Choroid plexus epithelial cell (primary cell): ENCODE measurements at places on chromosomes 12 and 14.

DNA sequence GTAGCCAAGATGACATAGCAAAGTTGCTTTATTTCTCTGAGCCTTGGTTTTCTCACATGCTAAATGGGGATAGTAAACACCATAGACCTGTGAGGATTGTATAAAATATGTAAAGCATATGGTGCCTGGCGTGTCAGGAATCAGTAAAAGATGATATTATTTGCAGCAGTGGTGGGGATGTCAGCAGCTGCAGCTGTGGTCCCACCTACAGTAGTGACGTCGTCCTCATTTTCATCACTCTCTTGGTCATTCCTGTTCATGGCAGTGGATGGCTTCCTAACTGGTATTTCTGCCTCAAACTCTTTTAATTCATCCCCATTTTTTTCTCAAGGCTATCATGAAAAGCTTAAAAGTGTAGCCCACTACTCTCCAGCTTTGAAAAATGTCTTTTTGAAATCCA lies 12.1 kb downstream of the BMAL2 start:
- DNase-seq, result no peak

DNA sequence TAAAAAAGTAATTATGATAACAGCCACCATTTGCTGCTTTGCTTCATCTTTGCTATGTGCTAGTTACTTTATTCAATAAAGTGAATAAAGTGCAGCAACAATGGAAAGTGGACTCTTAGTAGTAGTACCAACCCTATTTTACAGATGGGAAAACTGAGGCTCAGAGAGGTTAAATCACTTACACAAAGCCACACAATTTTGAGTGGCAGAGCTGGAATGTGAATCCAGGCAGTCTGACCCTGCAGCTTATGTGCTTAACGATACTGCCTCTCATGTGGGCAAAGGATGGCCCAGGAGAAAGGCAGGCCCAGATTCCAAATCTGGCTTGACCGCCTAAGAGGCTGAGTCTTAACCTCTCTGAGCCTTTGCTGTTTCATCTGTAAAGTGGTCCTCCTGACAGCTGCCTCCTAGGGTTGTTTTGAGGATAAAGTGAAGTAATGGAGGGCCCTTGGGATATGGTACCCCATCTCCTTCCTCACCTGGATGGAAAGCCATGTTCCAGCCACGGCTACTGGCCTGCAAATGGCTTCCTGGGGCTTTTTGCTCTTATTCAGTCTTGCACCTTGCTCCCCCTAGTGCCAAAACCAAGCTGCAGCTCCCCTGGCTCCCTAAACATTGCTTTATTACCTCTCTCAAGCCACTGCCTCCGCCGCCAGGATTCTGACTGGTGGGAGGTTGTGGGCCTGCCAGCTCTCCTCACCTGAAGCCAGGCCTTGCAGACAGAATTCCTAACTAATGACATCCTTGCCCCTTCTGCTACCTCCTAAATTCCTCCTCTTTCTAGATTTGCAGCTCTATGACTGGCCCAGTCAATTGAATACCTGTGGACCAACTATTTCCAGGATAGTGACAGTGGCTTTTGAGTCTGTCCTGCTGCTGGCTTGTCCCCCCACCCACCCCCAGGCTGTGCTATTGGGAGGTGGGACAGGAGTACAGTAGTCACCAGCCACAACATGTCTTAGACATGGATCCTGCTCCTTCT lies 283.3 kb upstream of the PWP1 start:
- peak; percentile 88 for DNase-seq

DNA sequence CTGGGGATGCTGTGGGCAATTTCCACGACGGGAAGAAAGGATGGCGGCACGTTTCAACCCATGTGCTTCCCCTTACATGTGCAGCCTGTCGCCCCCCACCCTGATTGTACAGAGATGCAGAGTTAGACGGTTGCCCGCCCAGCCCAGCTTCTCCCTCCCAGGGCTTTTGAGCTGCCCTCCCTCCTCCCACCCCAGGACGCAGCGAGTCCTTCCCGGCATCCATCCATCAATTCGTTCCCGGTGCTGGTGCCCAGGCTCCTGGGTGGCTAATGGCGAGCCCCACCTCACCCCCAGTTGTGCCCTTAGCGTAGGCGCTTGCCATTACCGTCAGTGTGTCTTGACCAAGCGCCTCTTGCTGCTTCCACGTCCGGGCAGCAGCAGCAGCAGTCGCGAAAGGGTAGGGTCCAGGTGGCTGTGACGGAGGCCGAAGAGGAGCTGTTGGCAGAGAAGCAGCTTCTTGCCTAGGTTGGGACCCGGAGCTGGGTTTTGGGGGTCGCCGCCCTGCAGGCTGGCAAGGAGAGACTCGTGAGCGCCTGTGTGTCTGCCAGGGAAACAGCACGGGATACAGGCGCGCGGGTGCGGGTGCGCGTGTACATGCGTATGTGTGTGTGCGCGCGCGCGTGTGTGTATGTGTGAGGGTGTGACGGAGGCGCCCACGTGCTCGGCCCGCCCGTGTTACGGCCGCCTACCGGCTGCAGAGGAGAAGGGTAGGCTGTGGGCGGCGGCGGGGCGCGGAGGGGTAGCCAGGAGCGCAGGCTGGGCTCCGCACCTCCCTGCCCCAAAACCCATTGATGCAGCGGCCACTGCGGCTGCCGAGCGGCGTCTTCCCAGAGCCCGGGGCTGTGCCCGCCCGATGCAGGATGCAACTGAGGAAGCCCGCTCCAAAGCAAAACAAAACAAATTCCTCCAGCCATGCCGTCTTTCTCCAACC lies at the start of gene SLC6A15:
Gene SLC6A15 (minus strand): TSS at position 602 of the 931 bp plus-strand sequence. CDS start 20,679 bp downstream, outside the sequence.
- DNase-seq, result peak; percentile 96

DNA sequence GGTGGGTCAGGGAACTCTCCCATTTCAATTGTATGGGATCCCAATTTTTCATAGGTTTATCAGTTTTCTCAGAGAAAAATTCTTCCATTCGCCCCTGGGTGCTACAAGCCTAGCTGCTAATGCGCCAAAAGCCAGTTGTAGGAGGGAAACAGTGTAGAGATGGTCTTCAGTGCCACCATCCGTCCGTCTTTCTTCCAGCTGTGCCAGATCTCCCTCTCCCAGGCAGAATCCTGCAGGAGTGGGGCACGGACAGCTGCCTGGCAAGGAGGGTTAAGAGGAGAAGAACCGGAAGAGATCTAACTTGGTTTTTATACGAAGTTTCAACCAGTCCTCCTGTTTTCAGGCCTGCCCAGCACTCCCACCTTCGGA lies 38.9 kb upstream of the FUT8 start:
- no peak for DNase-seq

DNA sequence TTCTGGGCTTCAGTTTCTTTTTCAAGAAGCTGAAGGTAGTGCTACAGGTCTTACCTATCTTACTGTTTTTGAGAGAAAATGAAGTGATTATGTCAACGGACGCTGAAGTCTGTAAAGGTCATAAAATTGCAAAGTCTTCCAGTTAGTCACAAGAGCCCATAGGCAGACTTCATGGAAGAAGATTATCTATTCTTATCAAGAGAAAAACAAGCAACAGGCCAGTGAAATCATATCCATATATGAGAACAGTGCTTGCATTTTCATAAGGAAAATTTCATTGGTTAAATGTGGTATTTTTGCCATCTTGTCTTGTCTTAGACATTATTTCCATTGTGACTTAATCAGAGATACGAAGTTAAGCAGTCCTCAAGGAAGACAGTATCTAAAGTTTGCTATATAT lies 412.7 kb upstream of the SEL1L start:
- no peak for DNase-seq

- DNase-seq, result no peak
These were observed 16.2 kb upstream of the MYL2 start for GRCh38 chr12:110936367-110937103.

GRCh38 chr12:6384499-6385436 lies 806 bp downstream of the LTBR start:
- DNase-seq, result peak; percentile 20

- peak; percentile 73 for DNase-seq
These were observed 35.5 kb upstream of the OSBPL8 start for GRCh38 chr12:76595056-76595455.

DNA sequence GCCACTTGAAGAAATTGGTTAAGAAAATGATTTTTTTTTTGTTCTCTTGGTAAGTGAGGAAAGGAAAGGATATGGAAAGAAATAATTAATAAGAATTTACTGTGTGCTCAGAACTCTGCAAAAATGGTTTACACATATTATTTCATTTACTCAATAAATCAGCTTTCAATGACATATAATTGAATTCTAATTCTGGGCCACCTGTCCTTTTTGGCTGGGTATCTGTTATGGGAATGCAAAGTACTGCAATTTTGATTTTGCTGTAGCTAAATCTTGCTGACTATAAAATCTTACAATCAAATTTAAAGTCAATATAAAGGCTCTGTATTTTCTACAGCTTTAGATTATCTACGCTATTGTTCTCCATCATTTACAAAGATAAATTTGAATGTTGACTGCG lies 147.1 kb downstream of the GRIP1 start:
- no peak for DNase-seq

- peak; percentile 12 for DNase-seq
These were observed 263.3 kb downstream of the RASSF9 start for GRCh38 chr12:85572956-85573355.

GRCh38 chr12:19872621-19873540 lies 433.6 kb downstream of the AEBP2 start:
- no peak for DNase-seq

DNA sequence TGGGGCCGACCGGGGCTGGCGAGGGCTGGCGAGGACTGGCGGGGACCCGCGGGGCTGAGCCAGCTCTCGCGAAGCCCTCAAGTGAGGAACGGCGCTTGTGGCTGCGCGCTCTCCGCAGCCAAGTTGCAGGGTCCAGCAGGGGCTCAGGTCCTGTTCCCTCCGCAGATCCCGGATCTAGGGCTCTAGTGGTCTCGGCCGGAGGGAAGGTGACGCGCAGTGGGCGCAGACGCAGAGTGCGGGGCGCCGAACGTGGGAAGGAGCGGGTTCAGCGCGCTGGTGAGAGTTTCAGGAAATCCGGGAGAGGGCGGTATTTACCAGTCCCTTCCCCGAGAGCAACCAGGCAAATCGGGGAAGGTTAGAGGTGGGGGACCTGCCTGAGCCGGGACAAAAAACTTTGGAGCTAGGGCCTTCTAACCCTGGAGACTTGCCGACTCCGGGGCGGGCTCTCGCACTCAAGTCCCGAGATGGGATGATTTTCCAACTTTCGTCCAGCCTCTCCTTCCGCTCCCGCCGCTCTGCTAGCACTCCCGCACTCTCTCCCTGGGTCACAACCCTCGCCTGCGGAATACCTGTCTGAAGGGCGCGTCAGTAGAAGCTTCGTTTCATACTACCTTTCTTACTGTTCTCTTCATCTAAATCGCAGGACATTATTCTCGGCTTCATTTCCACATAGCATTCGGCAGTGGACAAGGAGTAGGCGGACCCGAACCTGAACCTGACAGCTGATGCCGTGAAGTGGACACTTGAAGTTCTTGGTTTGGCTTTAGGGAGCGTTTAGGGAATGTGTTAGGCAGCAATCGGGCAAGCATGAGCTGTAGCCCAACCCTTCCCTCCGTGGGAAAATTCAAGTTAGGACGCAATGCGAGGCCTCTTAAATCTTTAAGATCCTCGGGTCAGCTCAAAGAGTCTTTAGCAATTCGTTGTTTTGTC lies 13.6 kb upstream of the PAX9 start:
- DNase-seq, result peak; percentile 51

DNA sequence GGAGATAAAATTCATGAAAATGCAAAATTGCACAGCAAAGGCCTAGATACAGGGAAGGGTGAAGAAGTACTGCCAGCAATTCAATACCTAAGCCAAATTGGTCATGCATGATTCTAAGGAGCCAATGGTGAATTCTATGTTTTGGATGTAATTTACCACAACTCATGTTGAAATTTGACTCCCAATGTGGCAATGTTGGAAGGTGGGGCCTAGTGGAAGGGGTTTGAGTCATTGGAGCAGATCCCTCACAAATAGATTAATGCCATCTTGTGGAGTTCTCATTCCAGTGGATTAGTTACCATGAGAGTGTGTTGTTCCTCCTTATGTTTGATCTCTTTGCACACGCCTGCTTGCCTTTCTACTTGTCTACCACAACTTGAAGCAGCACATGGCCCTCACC lies 194.0 kb upstream of the ALG10 start:
- no peak for DNase-seq

- no peak for DNase-seq
These were observed 10.3 kb downstream of the CCDC175 start for GRCh38 chr14:59566296-59566695.

- DNase-seq, result no peak
These were observed 16.7 kb upstream of the GNPNAT1 start for GRCh38 chr14:52808101-52808500.

GRCh38 chr12:67852701-67853100 lies 136.5 kb upstream of the IFNG-AS1 start:
- DNase-seq, result no peak

DNA sequence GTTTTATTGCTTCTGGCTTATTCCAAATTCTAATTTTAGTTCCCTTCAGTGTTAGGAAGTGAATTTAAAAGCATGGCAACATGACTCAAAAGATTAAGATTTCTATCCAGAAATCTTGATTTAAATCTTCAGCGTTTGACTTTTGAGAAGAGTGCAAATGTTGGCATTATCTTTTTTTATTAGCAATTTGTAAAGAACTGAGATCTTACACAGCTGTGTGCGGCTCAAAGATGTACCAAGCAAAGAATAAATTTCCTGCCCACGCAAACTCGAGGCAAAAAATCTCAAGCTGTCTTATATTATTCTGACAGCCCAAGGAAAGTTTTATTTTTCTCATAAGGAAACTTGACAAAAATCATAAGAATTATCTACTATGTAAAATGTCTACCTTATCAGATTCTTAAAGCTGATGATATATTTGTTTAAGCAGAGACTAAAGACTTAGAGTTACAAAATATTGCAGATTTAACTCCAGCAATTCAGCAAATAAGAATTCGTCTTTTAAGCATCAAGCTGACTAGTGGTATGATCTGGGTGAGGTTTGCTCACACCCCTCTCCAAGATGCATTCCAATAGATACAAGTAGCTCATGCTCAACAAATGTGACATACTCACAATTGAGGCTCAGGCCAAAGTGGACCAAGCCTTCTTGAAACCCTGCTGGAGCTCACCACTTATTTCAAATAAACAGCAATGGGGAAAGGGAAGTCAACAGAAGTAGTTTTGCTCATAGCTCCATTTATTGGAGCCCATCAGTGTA lies 47.4 kb upstream of the POC1B start:
- no peak for DNase-seq

DNA sequence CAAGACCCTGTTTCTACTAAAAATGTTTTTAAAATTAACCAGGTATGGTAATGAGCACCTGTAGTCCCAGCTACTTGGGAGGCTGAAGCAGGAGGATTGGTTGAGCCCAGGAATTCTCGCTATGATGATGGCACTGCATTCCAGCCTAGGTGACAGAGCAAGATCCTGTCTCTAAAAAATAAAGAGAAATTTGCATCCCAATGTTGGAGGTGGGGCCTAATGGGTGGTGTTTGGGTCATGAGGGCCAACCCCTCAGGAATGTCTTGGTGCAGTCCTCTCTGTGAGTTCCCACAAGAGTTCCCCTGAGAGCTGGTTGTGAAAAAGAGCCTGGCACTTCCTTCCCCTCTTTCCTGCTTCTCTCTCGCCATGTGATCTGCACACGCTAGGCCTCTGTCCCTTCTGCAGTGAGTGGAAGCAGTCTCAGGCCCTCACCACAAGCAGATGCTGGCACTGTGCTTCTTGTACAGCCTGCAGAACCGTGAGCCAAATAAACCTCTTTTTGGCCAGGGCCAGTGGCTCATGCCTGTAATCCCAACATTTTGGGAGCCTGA lies 11.3 kb downstream of the ACOT6 start:
- no peak for DNase-seq

GRCh38 chr14:42013559-42013958 lies 406.9 kb downstream of the LRFN5 start:
- DNase-seq, result no peak

GRCh38 chr14:89779707-89780106 lies 174.8 kb downstream of the EFCAB11 start:
- peak; percentile 36 for DNase-seq

- DNase-seq, result peak; percentile 80
These were observed 179.4 kb upstream of the ARHGAP5 start for GRCh38 chr14:31897581-31898186.

GRCh38 chr12:39574378-39574777 lies 45.2 kb downstream of the ABCD2 start:
- no peak for DNase-seq
